ENCODE measurements at places on chromosomes 7 and 10.

DNA sequence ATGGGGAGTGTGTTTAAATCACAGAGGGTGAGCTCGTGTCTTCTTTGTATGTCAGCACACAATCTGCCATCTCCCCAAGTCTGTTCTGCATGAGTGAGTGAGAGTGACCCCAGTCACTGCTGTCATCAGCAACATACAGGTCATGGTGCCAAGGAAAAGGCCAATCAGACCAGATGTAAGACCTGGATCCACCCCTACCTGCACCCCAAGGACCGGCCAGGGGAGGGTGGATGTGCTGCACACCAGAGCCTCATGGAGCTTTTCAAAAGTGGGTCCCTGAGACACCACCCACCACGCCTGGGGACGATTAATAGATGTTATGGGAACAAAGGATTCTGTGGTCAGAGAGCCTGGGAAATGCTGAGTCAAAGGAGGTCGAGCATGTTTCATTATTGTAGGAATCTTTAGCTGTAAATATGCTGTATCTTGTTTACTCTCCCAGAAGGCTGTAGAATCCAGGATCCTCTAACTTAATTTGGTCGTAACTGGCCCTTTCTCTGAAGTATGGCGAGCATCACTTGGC is 420.5 kb downstream of the RPS24 start:
- DNase-seq, result no peak

- DNase-seq, result peak; percentile 39
Observed at GRCh38 chr10:3779158-3779741, 5.8 kb downstream of the KLF6 start.

- DNase-seq, result no peak
Observed at GRCh38 chr7:105009667-105010503, 4.1 kb upstream of the KMT2E start.

- no peak for DNase-seq
Observed at GRCh38 chr7:82527851-82528250, 84.3 kb upstream of the CACNA2D1 start.

- DNase-seq, result no peak
Observed at GRCh38 chr10:118781541-118781940, 26.8 kb upstream of the CACUL1 start.

DNA sequence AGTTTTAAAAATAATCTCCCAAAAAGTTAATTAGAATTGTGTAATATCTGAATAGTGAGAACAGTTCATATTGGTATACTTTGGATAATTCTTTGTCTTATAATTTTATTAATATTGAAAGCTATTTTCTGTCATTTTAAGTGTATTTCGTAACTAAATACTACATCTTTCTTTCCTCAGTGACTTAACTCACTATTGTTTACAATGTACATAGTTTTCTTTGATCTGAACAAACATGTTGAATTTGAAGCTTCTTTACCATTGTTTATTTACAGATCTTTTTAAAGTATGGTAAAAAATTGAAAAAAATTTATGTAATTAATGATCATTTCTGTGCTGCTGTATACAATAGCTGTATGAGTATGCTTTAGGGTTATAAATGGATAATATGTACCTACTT is 5.1 kb downstream of the PDCD4 start:
- DNase-seq, result no peak

DNA sequence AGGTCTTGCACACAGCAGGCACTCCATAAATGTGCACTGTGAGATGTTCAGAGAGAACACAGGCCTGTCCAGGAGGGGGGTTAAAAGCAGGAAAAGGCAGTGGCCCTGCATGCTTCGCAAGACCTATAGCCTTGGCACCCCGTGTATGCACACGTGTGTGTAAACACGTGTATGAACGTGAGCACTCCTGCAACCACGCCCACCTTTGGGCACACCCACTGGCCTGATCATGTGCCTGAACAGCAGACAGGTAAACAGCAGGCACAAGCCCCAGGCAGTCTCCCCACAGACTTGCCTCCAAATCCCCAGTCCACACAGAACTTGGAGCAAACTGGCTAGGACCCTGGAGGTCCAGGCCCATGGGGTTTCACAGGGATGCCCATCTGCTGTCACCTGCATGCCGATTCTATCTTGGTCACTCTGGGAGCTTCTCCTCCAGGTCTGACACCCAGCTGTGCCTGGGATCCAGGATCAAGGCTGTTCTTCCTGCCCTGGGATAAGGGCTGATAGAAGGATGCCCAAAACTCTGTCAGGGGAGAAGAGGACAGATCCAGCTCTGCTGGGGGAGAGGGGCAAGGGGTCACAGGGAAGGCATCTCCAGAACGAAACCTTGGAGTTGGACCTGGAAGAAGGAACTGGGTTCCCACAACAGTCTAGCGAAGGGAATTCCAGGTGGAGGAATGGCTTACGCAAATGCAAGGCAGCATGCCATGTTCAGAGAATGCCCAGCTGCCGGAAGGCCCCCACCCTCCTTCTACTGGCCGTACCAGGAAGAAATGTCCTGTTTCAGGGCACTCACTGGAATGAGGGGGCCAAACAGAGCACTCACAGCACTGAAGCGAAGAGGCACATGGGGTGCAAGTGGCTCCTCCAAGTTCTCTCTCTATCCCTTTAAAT is 14.3 kb upstream of the ZMIZ1 start:
- DNase-seq, result no peak

DNA sequence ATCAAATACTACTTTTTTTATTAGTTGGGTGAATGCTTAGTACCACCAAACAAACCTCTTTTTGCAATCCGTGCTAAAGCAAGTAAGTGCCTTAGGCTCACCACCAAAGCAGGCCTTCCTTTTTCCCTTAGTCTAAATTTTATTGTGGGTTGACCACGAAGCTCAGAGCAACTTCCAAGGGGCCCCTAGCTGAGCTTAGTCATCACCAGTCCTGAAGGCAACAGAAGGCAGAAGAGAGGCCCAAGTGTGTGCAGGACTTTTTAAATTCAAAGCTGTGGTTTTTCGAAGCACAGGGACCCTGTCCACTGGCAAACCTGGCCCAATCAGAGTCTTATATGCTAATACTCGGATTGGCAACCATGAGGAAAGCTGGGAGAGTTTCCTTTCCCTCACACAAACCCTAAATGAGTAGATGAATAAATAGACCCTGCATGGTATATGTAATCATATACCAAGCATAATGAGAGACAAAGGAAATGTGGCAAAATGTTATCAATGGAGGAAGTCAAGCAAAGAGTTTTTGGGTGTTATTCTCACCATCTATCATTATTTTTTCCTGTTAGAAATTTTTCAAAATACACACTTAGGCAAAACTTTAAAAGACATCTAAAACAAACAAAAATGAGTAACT is 453.2 kb upstream of the GALNT17 start:
- DNase-seq, result no peak

- no peak for DNase-seq
Observed at GRCh38 chr7:13414181-13414580, 575.3 kb downstream of the ETV1 start.

GRCh38 chr7:150378115-150378852 is 846 bp upstream of the ZNF775 start:
- DNase-seq, result peak; percentile 55

DNA sequence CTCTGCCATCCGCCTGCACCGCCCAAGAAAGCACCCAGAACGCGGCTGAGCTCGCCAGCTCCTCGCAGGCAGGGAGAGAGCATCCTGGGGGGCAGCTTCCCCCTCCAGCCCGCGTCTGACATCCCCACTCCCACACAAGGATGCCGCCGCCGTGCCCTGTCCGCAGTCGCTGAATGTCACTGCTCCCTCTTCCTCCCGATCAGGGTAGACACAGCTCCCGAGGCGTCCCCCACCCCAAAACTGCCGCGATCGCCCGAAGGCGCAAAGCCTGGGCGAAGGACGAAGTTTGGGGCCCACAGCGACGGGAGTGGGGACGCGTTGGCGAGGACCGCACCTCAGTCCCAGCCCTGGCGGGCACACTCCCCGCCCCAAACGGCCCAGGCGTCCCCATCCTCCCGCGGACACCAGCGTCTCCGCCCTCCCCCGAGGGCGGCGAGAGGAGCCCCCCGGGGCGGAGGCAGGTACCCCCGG is 1.5 kb upstream of the KAT6B start:
- DNase-seq, result peak; percentile 45

GRCh38 chr7:43729924-43730248 is 563 bp upstream of the COA1 start:
- DNase-seq, result no peak

DNA sequence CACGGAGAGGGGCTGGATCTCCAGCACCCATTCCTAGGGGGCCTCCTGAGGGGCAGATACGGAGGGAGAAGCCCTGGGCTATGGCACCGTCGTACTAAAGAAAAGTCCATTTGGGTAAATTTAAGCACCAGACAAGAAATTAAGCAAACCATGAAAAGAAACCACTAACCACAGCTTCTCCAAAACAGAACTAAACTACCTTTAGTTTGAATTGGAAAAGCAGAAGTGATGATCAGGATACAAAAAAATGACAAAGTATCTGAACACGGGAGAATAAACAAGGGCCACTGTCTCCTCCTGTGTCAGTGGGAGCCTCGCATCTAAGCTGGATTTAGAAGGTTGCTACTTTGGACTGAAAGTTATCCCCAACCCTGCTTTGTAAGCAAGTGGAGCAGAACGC is 69.1 kb downstream of the DIP2C start:
- DNase-seq, result no peak

DNA sequence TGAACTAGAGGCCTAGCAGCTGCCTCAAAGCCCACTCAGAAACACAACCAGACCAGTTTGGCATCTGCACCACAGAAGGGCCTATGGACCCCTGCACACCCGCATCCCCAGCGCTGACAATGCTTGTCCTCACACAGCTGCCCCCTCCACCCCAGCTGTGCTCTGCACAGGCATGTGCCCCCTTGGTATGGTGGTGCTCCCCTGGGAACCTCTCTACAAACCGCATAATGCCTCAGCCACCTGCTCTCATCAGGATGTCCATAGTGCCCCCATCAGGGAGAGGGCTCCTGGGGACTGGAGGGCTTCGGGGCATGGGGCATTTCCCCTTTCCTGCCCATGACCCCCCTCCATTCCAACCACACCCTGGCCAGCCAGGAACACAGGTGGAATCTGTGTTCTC is 347.5 kb downstream of the GRID1 start:
- DNase-seq, result no peak

DNA sequence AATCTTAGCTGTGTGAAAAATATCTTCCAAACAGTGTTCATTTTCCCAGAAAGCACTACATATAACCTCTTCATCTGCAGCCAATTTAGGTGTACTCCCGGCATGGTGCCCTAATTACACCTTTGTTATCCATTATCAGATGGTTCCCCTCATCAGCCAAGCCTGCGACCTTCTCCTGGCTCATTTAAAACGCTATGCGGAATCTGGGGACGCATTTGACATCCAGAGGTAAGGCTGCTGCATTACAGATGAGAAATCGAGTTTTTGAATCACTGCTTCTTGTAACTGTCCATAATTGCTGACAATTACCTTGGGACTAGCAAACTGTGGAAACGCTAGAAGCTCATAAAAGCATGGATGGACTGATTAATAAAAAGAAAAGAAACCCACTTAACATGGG is 109.5 kb downstream of the PARP12 start:
- DNase-seq, result no peak

DNA sequence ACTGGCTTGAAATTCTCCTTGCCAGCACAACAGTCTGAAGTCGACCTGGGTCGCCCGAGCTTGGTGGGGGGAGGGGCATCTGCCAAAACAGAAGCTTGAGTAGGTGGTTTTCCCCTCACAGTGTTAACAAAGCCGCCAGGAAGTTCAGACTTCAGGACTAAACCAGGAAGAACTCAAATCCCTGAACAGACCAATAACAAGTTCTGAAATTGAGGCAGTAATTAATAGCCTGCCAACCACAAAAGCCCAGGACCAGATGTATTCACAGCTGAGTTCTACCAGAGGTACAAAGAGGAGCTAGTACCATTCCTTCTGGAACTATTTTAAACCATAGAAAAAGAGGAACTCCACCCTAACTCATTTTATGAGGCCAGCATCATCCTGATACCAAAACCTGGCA is 45.3 kb downstream of the LRRC72 start:
- no peak for DNase-seq
